ENCODE measurements at places on chromosomes 12 and 14.

GRCh38 chr12:6943722-6944380, at the start of the genes C12orf57 and RNU7-1:
Gene C12orf57 (plus strand): TSS chr12:6944022. CDS start chr12:6944122, 100 bp downstream.
Gene RNU7-1 (plus strand): TSS chr12:6943816.
- DNase-seq: peak; percentile 80

DNA sequence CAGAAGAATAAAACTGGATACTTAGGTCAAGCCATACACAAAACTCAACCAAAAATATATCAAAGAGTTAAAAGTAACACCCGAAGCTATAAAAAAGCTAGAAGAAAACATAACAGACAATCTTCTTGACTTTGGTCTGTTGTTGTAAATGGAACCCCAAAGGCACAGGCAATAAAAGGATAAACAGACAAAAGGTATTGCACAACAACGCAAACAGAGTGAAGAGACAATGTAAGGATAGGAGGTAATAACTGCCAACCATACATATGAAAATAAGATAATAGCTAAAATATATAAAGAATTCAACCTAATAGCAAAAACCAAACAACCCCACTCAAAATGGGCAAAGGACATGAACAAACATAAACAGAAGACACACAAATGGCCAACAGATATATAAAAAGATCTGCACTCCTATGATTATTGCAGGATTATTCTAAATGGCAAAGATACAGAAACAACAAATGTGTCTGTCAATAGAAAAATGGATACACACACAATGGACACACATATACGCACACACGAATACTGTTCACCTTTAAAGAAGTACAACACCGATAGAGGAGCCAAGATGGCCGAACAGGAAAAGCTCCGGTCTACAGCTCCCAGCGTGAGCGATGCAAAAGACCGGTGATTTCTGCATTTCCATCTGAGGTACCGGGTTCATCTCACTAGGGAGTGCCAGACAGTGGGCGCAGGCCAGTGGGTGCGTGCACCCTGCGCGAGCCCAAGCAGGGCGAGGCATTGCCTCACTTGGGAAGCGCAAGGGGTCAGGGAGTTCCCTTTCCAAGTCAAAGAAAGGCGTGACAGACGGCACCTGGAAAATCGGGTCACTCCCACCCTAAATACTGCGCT, 1137.1 kb downstream of the FSCB start:
- no peak for DNase-seq

GRCh38 chr12:16506394-16506793, 99.6 kb downstream of the LMO3 start:
- no peak for DNase-seq

DNA sequence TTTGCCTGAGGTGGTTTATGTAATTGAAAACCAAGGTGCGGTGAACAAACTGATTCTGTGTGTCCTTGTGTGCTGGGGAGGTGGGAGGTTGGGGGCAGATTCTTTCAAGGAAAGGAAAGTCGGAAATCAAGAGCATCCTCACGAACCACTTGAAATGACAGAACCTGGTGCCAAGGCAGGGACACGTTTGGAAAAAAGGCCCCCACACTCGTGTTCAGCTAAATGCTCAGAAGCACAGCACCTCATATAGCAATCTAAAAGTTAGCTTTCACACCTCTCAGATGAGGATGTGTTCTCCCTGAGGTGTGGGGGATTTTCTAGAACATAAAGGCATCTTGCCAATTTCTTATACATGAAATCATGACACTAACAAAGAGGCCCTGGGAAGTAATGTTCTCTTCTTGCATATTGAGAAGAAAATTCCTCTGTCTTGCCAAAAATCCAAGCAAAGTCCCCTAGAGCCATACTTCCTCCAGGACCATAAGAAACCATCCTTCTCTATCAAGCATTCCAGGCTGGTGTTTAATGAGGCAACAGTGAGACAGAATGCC, 119.6 kb downstream of the PLXNC1 start:
- DNase-seq: no peak

GRCh38 chr12:96824074-96824837, 82.8 kb upstream of the NEDD1 start:
- no peak for DNase-seq

DNA sequence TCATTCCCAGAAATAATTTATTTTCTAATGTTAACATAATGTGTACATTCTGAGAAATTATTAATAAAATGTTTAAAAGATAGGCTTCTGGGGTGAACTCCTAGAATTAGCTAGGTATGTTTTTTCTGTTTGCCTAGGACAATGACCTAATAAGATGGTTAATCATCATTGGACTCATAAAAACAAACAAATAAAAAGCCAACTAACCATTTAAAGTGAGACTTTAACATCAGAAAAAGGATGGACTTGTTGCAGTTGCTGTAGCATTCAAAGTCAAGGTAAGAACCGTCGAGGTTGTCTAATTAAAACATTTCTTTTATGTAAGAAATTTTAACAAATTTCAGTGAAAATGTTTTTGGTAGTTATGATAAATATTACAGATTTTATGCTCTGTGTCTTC, at the start of gene SLCO1B3:
Gene SLCO1B3, plus strand, starts transcription at position 219 of the 400 bp plus-strand sequence. CDS start 5,034 bp downstream, outside the sequence.
- DNase-seq: no peak

GRCh38 chr12:100608776-100609175, 35.3 kb downstream of the GAS2L3 start:
- no peak for DNase-seq

GRCh38 chr12:52796839-52797528, 1.1 kb upstream of the KRT3 start:
- DNase-seq: no peak

GRCh38 chr14:73724696-73725095, 10.5 kb upstream of the PNMA1 start:
- DNase-seq: no peak

GRCh38 chr12:3418609-3419390, 72.2 kb upstream of the PRMT8 start:
- DNase-seq: no peak

- no peak for DNase-seq
Measured at GRCh38 chr14:94515856-94516255, 6.6 kb upstream of the SERPINA12 start.

DNA sequence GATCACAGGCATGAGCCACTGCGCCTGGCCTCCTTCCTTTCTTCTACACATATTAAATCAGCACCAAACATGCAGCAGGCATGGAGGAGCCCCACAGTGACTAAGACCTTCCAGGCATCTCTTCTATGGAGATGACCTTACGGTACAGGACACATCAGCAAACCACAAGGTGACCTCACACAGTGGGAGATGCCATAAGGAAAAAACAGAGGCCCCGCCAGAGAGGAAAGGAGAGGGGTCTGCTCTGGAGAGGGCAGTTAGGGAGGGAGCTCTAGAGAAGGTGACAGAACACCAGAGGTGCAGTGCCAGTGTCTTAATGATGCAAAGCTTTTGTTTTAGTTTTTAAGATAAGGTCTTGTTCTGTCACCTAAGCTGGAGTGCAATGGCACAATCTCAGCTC, 81.1 kb upstream of the ESRRB start:
- DNase-seq: no peak

GRCh38 chr14:77613201-77613600, 3.2 kb downstream of the SPTLC2 start:
- no peak for DNase-seq

GRCh38 chr12:114166362-114166761, 200.2 kb upstream of the RBM19 start:
- DNase-seq: no peak

GRCh38 chr12:122423258-122424165, 1.0 kb upstream of the CLIP1 start:
- DNase-seq: peak; percentile 56

DNA sequence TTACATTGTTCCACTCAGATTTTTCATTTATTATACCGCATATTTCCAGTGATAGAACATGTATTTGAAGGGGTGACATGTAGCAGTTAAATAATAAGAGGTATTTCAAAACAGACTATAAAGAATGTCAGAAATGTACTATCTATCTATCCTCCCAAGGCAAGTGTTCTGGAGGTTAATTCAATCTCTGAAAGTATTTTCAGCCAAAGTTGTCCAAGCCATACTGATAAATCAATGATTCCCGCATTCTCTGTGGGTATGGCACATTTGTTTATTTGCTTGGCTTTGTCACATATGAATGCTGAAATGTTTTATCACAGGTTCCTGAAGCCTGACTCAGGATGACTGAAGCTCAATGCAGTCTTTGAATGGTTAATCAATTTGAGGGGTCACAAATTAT, 35.8 kb downstream of the KCNH5 start:
- DNase-seq: no peak

GRCh38 chr12:46874642-46875041, 48.8 kb upstream of the SLC38A4 start:
- no peak for DNase-seq

GRCh38 chr14:59336098-59336497, 129.1 kb downstream of the GPR135 start:
- no peak for DNase-seq

DNA sequence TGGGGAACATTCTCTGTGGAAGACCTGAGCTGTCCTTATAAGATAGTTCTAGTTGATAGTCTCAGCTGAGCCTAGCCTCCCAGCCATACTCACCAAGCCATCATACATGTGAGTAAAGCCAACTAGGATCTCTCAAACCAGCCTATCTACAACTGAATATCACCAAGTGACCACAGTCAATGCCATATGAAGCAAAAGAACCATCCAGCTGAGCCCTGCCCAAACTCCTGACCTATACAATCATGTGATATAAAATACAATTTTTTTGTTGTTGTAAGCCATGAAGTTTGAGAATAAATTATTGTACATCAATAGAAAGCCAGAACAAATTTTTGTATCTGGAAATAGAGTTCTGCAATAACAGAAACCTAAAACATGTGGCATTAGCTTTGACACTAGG, 118.3 kb downstream of the SLC25A21 start:
- no peak for DNase-seq

GRCh38 chr12:56684745-56685359, 3.2 kb downstream of the PTGES3 start:
- DNase-seq: peak; percentile 45

GRCh38 chr12:12020762-12021161, 50.0 kb upstream of the BCL2L14 start:
- no peak for DNase-seq

DNA sequence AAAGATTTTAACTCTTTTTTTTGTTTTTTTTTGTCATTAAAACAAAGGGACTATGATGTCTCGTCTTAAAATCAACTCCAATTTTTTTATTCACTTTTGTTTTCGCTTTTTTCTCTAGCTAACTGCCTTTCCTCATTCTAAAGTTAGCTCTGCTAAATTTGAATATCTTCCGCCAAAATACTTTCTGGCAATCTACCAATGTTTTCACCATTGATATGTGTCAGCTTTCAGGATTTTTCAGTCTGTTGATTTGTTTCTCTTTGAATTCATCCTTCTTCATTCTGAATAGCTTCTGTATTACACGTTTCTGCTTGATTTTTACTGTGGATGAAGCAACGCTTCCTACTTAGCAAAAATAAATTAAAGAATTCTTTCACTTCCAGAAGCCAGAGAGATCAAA, 38.7 kb upstream of the NOVA1 start:
- no peak for DNase-seq

GRCh38 chr12:131603939-131604795, 106.7 kb upstream of the SFSWAP start:
- DNase-seq: peak; percentile 64

GRCh38 chr14:90291699-90292098, 35.3 kb downstream of the PSMC1 start:
- DNase-seq: no peak

DNA sequence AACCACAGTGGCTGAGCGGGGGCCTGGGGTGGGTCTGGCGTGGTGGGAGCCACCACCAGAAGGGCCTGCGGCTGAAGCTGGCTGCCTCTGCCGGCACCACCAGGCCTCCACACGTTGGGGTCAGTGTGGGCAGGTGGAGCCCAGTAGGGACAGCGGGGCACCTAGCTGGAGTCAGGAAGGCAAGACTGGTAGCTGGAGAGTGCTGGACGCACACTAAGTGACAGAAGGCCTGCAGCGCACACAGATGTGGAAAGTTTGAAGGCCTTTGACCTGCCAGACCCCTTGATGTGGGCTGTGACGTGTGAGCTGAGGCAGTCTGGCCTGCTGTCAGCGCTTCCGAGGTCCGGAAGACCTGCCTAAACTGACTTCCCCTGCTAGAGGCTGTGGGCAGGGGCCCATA, 26.3 kb downstream of the RIN3 start:
- no peak for DNase-seq

All from Peyer's patch (tissue), 4 donors.